ENCODE measurements at places on chromosomes 3 and 15. TPM values are rescaled to one million over a fixed set of nuclear protein-coding genes. Genes with fewer than 3 reads are reported as not detected.

DNA sequence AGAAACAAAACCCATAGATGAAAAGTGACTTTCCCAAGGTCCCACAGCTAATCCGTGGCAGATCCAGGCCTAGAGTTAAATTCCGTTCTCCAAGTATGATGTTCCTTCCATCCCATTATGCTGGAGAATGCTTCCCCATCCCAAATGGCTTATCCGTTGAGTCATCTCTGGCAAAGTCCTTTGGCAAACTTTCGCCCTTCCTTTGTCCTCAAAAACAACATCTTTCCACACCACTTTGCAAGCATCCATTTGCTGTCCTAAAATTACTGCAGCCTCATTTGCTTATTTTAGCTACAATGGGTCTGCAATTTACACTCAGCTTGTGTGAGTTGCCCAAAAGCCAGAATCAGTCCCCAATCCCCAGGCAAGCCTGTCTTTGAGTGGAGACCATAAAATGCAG lies 304.0 kb upstream of the TLE3 start:
- no peak for DNase-seq

GRCh38 chr3:53668872-53669271 lies 174.5 kb downstream of the CACNA1D start:
- no peak for DNase-seq

GRCh38 chr3:42498791-42499477 lies 3.5 kb upstream of the VIPR1 start:
- no peak for DNase-seq

The SIDT1 gene
- total RNA-seq = 0.14 TPM

Data from kidney epithelial cell (primary cell).